Prostate gland (tissue), 2 donors: ENCODE measurements at places on chromosomes 4 and X. TPM values are rescaled to one million over a fixed set of nuclear protein-coding genes. Genes with fewer than 3 reads are reported as not detected.
A peak's percentile ranks its signal among the peaks of the same experiment; 100 is the strongest.

Gene DUX4
- total RNA-seq = not detected

Gene CXorf49B
- not detected for total RNA-seq

Gene POF1B
- total RNA-seq = 3.6 TPM

Gene S100P
- 7.3 TPM for total RNA-seq

Gene FDCSP
- not detected for total RNA-seq

Gene CHM
- 13.9 TPM for total RNA-seq

Gene GPC3
- 5.2 TPM for total RNA-seq

Gene CLDN22
- total RNA-seq = not detected

Gene NHS
- 4.8 TPM for total RNA-seq

Gene PLAC8
- total RNA-seq = 2.6 TPM

Gene REPS2
- 30.7 TPM for total RNA-seq

Gene CHRNA9
- total RNA-seq = not detected

Gene OPRPN
- total RNA-seq = not detected

Gene FAM47A
- total RNA-seq = not detected

Gene AIMP1
- total RNA-seq = 20.5 TPM

Gene RAB40AL
- total RNA-seq = 4.7 TPM

DNA sequence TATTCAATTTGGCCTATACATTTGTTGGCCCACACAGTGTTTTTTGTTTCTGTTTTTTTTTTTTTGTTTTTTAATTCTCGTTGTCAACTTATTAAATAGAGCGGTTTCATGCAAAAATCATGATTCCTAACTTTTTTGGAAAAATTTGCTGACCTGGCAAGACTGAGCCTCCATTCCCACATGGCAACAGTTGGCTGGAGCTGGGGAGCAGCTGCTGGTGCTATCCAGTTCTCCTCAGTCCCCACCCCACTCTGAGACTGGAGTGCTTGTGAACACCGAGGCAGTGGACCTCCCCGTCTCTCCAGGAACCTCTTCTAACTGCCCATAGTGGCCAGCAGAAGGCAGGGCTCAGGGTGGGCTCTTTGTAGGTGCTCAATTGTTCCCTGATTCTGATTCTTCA, 95.7 kb upstream of the OTUD4 start:
- DNase-seq = no peak

- DNase-seq = no peak
Observed at GRCh38 chr4:38396845-38397547, 267.0 kb upstream of the KLF3 start.

DNA sequence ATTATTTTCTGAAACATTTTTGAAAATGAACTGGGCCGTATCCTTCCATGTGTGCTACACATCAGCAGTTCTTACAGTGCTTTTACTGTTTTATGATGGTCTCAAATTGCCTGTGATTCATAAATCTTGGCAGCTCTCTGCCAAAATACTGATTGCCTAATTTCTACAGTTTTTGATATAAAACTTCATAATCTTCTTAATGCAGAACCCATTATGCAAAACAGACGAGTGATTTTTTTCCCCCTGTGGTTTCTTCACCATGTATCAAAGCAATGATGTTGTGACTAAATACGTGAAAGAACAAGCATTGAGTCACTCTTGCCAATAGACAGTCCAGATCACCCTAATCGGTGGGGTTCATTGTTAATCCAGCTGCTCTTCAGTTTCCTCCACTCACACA, 156.4 kb upstream of the WDR1 start:
- DNase-seq = no peak

- no peak for DNase-seq
Observed at GRCh38 chr4:55435141-55435841, 39.5 kb downstream of the TMEM165 start.

DNA sequence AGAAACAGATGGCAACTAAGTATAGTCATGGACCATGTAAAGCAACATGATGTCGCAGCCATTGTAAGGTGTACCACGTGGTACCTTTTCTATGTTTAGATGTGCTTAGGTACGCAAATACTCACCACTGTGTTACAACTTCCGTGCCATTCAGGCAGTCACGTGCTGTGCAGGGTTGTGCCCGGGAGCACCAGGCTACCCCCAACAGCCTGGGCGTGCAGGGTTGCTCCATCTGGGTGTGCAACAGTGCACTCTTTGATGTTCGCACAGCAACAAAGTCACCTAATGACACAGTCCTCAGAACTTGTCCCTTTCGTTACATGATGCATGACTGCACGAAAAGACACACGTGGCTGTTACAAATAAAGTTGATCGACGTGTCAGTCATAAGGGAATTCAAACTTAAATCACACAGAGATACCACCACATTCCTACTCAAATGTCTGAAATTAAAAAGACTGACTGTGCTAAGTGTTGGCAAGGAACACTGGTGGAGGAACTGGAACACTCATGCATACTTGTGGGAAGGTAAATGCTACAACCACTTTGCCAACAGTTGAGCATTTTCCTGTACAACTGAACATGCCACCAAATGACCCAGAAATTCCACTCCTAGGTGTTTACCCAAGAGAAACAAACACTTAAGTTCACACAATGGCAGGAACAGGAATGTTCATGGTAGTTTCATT, 24.3 kb downstream of the CPLX1 start:
- no peak for DNase-seq

- no peak for DNase-seq
Observed at GRCh38 chrX:138923805-138924204, 212.3 kb upstream of the FGF13 start.

DNA sequence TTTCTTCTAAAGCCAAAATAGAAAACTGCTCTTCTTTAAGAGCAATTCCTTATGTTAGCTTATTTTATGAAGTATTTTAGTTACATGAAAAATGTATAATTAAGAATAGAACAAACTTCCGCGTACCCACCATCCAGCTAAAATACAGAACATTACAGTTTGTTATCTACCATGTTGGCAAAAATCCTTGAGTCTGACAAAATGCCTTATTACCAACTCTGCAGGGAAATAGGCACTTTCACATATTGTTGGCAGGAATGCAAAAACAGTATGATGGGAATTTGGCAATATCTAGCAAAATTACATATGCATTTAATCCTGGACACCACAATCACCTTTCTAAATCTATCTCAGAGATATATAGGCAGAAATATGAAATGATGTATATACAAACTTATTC, 32.4 kb upstream of the SLAIN2 start:
- DNase-seq = no peak

GRCh38 chrX:11363069-11363594, 69.9 kb downstream of the AMELX start:
- DNase-seq = no peak

- no peak for DNase-seq
Observed at GRCh38 chr4:122617597-122618593, 3.0 kb downstream of the IL21 start.

GRCh38 chr4:34091451-34091850, 2152.9 kb downstream of the ARAP2 start:
- DNase-seq = no peak

- no peak for DNase-seq
Observed at GRCh38 chrX:149365061-149365460, 140.0 kb downstream of the IDS start.

DNA sequence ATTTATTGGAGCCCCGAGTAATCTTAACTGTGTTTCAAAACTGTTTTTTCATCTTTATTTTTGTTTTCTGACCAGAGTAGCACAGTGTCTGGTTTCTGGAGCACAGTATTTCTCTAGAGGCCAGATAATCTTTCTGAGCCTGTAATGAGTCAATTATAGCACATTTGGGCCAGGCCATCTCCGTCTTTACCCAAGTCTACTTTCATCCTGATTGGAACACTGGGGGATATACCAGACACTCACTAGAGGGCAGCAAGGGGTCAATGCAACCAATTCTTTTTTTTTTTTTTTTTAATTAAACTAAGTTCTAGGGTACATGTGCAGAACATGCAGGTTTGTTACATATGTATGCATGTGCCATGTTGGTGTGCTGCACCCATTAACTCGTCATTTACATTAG, 282.0 kb downstream of the ARHGAP24 start:
- DNase-seq = no peak

DNA sequence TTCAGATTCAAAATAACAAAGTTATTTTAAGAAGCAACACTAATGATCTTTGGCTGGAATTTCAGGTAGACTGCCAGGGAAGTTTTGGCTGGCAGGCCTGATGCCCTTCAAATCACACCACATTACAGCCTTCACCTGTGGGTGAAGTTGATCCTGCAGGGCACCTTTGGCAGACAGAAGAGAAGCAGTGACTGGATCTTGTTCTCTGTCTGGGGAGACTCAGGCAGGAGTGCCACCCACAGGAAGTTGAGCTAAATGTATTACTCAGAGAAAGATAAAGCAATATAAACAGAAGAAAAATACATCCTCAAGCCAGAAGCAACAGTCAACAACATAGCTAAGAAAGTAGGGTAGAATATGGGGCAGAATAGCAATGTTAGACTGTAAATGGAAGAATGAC, 12.8 kb upstream of the CFAP299 start:
- DNase-seq = no peak

- DNase-seq = peak; percentile 34
Observed at GRCh38 chr4:40316782-40317635, 18.1 kb upstream of the CHRNA9 start.

DNA sequence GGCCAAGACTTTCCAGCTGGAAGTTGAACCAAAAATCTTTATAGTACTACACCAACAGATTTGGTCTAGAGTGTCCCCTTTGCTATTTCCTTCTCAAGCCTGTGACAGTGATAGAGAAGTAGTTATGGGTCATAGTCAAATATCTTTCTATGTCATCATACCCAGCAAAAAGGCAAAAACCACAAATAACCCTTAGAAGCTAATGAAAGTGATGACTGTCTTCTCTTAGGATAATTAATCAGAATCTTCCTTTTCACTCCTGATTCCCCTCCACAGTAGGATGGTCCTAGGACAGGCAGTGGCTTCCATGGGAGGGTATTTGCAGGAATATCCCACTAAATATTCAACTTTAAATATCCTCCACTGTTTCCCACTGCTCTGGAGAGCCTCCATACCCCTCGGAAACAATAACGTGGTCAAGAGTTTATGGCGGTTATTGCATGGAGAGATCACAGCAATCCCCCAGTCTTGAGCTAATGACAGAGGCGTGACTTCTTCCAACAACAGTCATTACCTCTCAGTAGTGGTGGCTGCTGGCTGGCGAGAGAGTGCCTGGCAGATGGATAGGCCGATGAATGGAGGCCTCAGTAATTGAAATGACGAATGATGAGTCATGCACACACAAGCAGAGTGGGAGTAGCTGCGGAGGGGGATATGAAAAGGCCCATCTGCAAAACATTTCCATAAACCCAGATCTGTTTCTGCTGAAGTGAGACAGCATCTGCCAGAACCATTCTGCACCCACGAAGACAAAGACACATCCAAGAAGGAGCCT, 154.9 kb downstream of the STK32B start:
- no peak for DNase-seq

DNA sequence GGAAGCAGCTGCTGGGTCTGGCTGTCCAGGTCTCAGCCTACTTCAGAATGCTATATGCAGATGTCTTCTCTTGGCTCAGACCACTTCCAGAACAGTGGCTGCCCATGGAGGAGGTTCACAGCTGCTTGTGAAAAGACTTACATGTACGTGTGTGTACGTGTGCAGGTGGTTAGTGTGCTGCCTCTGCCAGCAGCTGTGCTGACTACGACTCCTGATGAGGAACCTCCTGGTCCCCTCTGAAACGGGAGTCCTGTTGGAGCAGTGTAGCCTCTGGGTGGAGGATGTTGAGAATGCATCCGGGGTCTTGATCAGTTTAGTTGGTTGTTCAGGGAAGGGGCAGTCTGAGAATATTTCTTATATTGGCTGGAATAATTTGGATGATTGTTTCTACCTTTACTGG, 155.9 kb upstream of the WDR1 start:
- DNase-seq = no peak
